ENCODE measurements at places on chromosomes 12 and 14. TPM values are rescaled to one million over a fixed set of nuclear protein-coding genes. Genes with fewer than 3 reads are reported as not detected.

WIF1 gene
- total RNA-seq: not detected

DNA sequence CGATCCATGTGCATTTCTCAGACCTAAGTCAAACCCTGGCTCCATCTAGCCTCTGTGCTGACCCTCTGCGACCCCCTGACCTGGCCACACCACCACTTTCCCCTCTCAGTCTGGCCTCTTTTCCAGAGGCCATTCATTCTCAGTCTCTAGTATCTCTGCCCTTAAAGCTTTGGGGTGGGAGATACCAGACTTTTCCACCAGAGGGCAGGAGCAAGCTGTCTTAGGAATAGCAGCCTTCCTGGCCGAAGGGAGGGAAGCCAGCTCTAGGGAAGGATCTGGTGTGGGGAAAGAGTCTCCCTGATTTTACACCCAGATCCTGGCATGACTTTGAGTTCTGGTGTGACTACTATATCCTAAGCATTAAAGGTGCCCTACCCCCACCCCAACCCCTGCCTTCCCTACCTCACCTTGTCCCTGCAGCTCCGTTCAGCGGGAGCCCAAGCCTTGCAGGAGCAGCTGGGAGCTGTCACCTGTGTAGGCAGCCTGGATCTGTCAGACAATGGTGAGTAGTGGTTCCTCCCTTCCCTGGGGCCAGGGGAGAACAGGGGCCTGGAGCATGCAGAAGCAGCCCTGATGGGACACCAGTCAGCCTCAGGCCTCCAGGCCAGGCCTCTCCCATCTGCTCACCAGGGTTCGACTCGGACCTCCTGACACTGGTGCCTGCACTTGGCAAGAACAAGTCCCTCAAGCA, 6.6 kb downstream of the CARMIL3 start:
- no peak overlapping the region for H3K27ac ChIP-seq
- no peak overlapping the region for H3K4me3 ChIP-seq
- peak; percentile 83 for DNase-seq
- no peaks in the 10 kb centered on the region for H3K36me3 ChIP-seq
- no peaks in the 10 kb centered on the region for H3K27me3 ChIP-seq

SDSL gene
- 3.8 TPM for total RNA-seq

DNA sequence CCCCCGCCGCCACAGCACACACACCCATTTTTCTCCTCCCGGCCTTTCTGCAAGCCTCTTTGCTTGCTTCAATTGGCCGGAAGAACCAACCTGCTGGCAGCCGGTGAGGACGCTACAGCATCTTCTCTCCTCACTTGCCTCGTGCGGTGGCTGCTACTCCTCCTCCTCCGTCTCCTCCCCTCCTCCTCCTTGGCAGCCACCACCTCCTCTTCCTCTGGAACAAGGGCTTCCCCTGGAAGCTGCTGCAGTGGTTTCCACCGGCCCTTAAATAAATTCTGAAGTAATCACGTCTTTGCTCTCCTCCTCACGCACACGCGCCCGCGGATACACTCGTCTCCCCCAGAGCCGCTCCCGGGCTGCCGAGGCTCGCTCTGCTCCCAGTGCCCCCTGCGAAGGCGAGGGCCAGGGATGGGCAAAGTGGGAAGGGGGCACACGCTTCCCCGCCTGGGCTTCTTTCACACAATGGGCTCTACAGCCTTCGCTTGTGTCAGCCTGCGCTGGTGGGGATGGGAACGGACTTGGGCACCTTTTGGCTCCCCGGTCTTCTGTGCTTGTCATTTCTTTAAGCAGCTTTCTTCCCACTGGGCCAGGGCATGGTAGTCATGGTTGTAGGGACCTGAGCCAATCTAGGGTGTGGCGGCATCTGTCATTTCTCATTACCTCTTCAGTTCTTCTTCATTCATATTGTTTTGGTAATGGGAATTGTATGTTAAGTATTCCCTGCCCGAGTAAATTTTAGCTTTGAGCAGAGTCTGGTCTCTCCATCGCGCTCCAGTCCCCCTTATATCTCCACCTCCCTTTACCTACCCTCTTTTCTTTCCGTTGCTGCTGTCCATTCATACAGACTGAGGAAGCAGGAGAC, at the start of gene PPFIA2:
Gene PPFIA2 (minus strand): TSS at position 161 of the 862 bp plus-strand sequence.
- no peaks in the 10 kb centered on the region for H3K27me3 ChIP-seq
- H3K36me3 ChIP-seq: no peaks in the 10 kb centered on the region
- H3K4me1 ChIP-seq: no peaks in the 10 kb centered on the region

LALBA gene
- total RNA-seq: not detected

- no peaks in the 10 kb centered on the region for H3K36me3 ChIP-seq
- DNase-seq: no peak
- no peak overlapping the region for H3K4me3 ChIP-seq
- H3K4me1 ChIP-seq: peaks cover 2% of the 10 kb centered on the region
- no peaks in the 10 kb centered on the region for H3K27me3 ChIP-seq
These were observed 91.2 kb downstream of the PPM1H start for GRCh38 chr12:62843716-62844115.

DNA sequence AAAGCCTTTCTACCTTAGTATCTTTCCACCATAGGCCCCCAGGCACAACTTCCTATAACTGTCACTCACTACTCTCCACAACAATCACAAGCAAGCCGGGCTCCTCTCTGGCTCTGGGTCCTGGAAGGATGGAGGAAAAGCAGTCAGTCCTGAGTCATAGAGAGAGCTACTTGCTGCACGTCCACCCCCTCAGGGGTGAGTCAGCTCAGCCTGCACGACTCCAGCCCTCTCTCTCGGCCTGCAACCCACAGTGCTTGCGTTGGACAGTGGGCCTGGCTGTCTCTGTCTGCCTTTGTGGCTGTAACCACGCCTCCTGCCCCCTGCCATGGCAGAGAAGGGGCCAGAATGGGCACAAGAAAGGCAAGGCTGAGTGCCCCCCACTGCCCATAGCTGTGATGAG, 154.1 kb upstream of the FKBP4 start:
- no peaks in the 10 kb centered on the region for H3K27me3 ChIP-seq
- H3K27ac ChIP-seq: no peak overlapping the region
- no peak overlapping the region for H3K4me3 ChIP-seq
- no peaks in the 10 kb centered on the region for H3K36me3 ChIP-seq
- H3K4me1 ChIP-seq: no peaks in the 10 kb centered on the region
- peak; percentile 92 for DNase-seq

BMAL2 gene
- total RNA-seq: 18.1 TPM

SLC6A12 gene
- total RNA-seq: 2.2 TPM

DNA sequence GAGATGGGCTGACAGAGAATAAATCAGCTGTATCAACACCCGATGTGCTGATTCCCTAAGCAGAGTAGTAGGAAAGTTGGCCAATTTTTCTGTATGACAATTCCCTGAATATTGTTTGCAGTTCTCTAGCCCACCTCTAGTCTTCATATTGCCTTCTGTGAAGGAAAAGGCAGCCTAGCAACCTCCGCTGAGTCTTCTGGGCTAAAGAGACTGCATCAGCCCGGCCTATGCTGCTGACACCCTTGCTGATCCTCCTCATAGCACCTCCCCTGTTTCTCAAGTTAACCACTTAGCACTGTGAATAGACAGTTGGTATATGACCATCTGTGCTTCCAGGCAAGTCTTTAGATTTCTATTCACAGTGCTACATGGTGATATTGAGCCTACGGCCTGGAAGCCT, 161.1 kb upstream of the EGLN3 start:
- no peak for DNase-seq
- H3K36me3 ChIP-seq: no peaks in the 10 kb centered on the region
- no peaks in the 10 kb centered on the region for H3K4me1 ChIP-seq
- no peak overlapping the region for H3K4me3 ChIP-seq

GRCh38 chr14:75310295-75311111, 31.9 kb downstream of the FOS start:
- DNase-seq: peak; percentile 96
- H3K4me3 ChIP-seq: no peak overlapping the region
- no peaks in the 10 kb centered on the region for H3K36me3 ChIP-seq
- no peaks in the 10 kb centered on the region for H3K4me1 ChIP-seq

GRCh38 chr14:64272019-64272418, 22.2 kb downstream of the ESR2 start:
- H3K27ac ChIP-seq: no peak overlapping the region
- DNase-seq: no peak
- H3K27me3 ChIP-seq: no peaks in the 10 kb centered on the region
- no peak overlapping the region for H3K4me3 ChIP-seq
- no peaks in the 10 kb centered on the region for H3K4me1 ChIP-seq

GRCh38 chr12:112557951-112558630, 139.3 kb downstream of the PTPN11 start:
- DNase-seq: no peak
- H3K36me3 ChIP-seq: no peaks in the 10 kb centered on the region
- H3K4me3 ChIP-seq: no peak overlapping the region

CIROP gene
- 0.18 TPM for total RNA-seq

DNA sequence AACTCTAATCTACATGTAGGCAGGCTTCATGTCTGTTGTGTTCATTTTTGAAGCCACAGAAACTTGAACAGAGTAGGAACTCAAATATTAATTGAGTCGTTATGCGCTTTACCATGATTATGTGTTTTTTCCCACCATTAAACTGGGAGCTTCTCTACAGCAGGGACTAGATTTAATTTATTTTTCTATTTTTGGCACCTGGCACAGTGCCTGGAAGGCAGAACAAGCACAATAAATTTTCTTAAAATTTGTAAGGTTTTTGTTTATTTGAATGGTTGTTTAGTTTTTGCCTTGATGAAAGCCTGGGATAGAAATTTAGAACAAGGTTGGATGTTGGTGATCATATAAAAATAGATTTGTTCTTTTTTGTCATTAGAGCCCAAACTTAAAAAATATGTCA, 221.7 kb upstream of the PLEKHG7 start:
- no peak overlapping the region for H3K27ac ChIP-seq
- no peaks in the 10 kb centered on the region for H3K4me1 ChIP-seq
- DNase-seq: no peak

ST8SIA1 gene
- 9.0 TPM for total RNA-seq

ARHGDIB gene
- 119 TPM for total RNA-seq

MIS18BP1 gene
- 15.5 TPM for total RNA-seq

BEGAIN gene
- 2.6 TPM for total RNA-seq

GRCh38 chr12:106767954-106768822, 6.3 kb upstream of the RIC8B start:
- DNase-seq: no peak
- no peak overlapping the region for H3K27ac ChIP-seq
- no peaks in the 10 kb centered on the region for H3K36me3 ChIP-seq

- no peaks in the 10 kb centered on the region for H3K36me3 ChIP-seq
- no peak for DNase-seq
- H3K4me3 ChIP-seq: no peak overlapping the region
- no peak overlapping the region for H3K27ac ChIP-seq
These were observed 142.5 kb downstream of the DPY19L2 start for GRCh38 chr12:63525831-63526230.

GRCh38 chr14:68728342-68729106, 64.3 kb downstream of the ZFP36L1 start:
- no peaks in the 10 kb centered on the region for H3K36me3 ChIP-seq
- no peaks in the 10 kb centered on the region for H3K27me3 ChIP-seq
- no peak for DNase-seq
- H3K27ac ChIP-seq: no peak overlapping the region

PLEKHA5 gene
- total RNA-seq: 24.0 TPM

- H3K4me1 ChIP-seq: no peaks in the 10 kb centered on the region
- no peaks in the 10 kb centered on the region for H3K27me3 ChIP-seq
- no peak for DNase-seq
- no peak overlapping the region for H3K4me3 ChIP-seq
- H3K27ac ChIP-seq: no peak overlapping the region
These were observed 198.1 kb upstream of the PLXNC1 start for GRCh38 chr12:93950311-93950710.

DNA sequence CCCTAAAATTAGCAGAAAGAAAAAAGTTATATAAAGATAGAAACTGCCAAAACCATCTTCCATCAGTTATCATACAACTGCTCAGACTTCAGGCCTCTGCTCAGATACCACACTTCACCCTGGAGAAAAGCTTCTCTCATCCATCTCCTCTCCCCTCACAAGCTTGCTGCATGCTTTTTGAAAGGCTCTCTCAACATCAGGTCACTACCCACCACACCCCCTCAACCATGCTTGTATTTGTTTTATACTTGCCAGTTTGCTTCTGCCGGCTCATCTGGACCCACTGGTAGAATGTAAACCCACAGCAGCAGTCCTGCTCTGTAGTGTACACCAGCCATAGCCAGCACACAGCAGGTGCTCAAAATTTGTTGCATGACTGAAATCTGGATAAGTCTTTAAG, 8.8 kb downstream of the PPP1CC start:
- H3K27ac ChIP-seq: no peak overlapping the region
- DNase-seq: no peak
- H3K4me3 ChIP-seq: no peak overlapping the region
- H3K27me3 ChIP-seq: no peaks in the 10 kb centered on the region
- peaks cover 3% of the 10 kb centered on the region for H3K36me3 ChIP-seq

GRCh38 chr12:115351514-115352077, 667.6 kb upstream of the TBX3 start:
- no peak for DNase-seq
- H3K4me1 ChIP-seq: no peaks in the 10 kb centered on the region
- H3K4me3 ChIP-seq: no peak overlapping the region
- H3K27ac ChIP-seq: no peak overlapping the region

RAP1B gene
- 166 TPM for total RNA-seq

- no peaks in the 10 kb centered on the region for H3K4me1 ChIP-seq
- H3K27ac ChIP-seq: no peak overlapping the region
- H3K27me3 ChIP-seq: no peaks in the 10 kb centered on the region
- no peak for DNase-seq
These were observed 40.3 kb downstream of the CIT start for GRCh38 chr12:119836781-119837180.

CELA1 gene
- total RNA-seq: not detected

GTF2H3 gene
- 16.2 TPM for total RNA-seq

DNA sequence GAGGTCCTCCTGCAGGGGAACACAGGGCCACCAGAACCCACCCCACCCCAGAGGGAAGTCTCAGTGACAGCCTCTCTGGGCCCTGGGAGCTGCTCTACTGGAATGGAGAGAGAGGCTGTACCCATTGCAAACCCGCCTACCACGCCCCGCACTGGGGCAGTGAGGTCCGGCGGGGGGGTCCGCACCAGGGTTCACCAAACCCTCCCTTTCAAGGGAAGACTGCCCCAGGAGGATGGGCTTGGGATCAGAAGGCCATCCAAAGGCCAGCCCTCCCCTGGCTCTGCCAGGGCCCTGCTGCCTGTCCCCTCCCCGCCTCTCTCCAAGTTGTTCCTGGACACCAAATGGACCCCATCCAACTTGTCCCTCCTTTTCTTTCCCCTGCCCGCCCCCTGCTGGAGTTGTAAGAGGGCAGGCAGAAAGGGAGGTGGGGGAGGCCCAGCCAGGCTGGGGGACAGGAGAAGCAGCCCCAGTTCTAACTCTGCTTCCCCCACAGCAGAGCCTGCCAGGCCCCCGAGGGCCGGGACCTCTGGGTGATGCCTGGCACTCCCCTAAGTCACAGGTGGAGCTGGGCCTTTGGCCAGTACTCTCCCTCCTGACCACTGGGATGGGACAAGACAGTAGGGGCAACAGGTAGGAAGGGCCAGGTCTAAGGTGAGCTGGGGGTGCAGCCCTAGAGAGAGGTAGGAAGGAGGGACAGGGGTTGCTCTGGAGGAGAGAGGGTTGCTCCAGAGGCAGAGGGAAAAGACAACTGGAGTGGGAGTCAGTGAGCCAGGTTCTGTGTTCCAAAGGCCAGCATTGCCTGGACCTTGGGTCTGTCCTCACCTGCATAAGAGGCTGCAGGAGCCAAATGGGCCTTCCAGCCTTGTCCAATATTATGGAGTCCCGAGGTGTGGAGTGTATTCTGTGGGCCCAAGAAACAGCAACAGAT, 3.2 kb upstream of the DIO3 start:
- no peak overlapping the region for H3K4me3 ChIP-seq
- H3K4me1 ChIP-seq: no peaks in the 10 kb centered on the region
- H3K36me3 ChIP-seq: no peaks in the 10 kb centered on the region
- DNase-seq: no peak
- H3K27me3 ChIP-seq: no peaks in the 10 kb centered on the region
- no peak overlapping the region for H3K27ac ChIP-seq

FBLN5 gene
- 431 TPM for total RNA-seq

All from aorta (tissue), 5 donors.